ENCODE measurements at places on chromosomes 4 and X.

DNA sequence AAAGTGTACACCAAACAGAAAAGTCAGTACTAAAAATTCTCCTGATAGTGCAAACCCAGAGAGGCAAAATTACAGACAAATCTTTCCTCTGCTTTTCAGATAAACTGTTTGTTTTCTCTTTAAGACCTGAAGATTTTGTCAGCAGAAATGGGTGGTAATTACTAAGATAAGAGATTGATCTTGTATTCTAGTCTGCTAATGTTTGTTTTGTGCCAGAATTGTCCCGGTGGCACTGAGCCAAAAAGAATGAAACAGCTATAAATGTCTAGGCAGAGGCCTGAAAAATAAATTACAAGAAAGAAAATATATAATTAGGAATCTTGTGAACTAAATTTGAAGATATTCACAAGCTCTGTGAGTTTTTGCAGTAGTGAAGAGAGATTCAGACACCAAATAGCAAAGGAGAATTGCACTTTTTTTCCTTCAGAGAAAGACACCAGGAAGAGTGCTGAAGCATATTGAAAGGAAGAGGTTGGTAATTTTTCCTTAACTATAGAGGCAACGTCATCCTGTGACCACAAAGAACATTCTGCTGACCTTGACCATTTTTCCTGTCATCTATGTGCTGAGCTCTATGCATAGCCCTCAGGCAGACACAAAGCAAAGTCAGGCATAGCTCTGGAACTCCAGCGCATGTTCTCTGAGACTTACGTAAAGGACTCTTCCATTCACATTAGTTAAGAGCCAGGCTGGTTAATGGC is 314.5 kb upstream of the RASGEF1B start:
- no peak for DNase-seq

- peak; percentile 25 for DNase-seq
These were observed 63.4 kb downstream of the NUDT10 start for GRCh38 chrX:51395810-51396728.

GRCh38 chr4:158193171-158193749 is 17.0 kb upstream of the TMEM144 start:
- DNase-seq = no peak

- DNase-seq = no peak
These were observed 43.1 kb upstream of the LSM6 start for GRCh38 chr4:146132445-146132844.

GRCh38 chr4:38752372-38752940 is 30.3 kb downstream of the TLR10 start:
- no peak for DNase-seq

DNA sequence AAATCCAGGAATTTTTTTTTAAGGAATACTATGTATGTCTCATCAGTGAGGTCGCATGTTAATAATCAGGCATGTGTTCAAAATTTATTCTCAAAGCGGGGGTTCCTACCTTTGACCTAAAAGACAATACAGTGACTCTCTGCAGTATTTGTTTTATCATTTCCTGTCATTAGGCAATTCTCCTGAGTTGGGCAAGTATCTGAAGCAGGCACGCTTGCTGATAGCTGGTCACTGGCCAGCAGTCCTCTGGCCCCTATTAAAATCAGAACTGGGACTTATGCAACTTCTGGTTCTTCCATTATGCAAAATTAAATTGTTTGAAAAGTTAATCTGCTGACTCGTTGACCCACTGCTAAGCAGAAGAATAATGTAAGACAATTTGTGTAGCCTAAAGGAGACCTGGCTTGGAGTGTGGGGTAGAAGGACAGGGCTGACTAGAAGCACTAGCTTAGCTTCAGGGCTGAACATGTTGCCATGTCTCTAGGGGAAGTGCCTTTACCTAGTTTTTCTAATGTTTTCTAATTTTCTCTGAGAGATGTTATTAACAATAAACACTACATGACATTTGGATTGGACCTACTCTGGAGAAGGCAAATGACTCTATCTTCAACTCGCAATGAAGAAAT is 36.0 kb upstream of the GABRA2 start:
- DNase-seq = no peak

DNA sequence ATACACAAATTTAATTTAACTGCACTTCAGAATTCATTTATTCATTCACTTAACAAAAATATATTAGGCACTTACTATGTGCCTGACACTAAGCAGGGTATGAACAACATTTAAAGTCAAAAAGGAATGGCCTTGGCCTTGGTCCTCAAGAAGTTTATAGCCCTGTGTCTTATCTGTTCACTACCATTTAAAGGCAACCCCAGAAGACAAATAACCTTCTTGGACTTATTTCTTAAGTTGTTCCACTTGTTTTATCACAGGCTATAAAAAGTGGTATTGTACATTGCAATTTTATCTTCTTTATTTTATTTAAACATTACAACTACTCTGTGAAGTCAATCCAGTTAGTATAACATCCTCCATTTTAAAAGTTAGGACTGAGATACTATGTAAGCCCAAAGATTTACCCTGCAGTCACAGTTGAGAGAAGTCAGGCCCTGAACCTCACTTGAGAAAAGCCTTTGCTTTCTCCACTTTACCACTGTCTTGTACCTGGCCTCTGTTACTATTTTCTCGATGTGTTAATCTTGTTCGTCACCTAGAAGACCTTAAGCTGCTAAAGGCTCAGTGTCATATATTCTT is 305.6 kb upstream of the DIPK2B start:
- no peak for DNase-seq

DNA sequence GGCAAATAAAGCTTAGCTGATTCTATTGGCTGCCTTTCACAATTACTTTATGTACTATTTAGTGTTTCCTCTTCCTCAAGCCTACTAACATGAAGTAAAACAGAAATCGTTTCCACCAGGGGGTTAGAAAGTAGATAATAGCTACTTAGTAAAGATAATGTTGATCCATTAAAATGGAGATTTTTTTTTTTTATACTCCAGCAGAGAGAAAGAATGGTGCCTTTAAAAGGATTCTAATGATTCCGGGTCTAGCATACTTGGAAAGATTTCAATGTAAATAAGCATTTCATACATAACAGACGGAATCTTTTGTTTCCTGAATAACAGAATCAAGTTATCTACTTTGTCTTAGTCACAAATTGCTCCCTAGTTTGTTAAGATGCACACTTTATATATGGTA is 37.1 kb downstream of the GK start:
- no peak for DNase-seq

DNA sequence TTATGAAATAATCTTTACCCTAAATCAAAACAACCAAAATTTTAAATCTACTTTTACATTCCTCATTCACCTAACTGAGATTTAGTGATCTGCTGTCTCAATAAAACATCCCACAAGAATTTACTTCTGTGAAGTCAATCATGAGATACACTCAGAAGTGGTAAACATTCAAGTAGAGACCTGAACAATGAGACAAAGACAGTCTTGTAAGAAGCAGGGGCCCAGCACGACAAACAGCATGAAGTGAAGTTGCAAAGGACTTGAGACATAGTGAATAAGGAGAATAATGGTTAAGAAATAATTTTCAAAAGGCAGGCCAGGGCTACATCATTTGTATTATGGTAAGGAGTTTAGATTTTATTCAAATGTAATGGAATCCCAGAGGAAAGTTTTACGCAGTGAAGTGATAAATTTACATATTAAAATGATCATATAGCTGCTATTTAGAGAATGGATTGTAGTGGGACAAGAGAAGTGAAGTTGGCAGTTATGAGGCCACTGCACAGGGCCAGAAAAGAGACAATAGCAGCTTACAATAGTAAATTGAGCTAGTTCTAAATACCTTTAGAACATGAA is 101.9 kb downstream of the MAB21L2 start:
- no peak for DNase-seq

- no peak for DNase-seq
These were observed 95.2 kb downstream of the RPA4 start for GRCh38 chrX:96978906-96979305.

DNA sequence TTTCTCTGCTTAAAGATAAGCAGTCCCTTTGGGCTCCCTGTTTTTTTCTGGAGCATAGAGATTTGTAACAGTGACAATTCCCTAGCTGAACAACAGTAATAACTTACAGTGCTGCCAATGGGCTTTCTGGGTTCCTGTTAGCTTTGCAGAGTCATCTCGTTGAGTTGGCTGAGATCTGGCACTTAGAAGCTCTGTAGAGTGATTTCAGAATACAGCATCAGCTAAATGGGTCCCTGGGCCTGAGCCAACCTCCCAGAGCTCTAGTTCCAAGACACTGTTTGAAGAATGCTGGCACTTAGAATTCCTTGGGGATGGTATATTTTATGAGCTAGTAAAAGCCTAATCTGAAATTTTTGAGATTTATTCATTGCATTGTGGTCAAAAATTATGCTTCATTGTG is 43.5 kb upstream of the SERTM2 start:
- DNase-seq = no peak

- DNase-seq = no peak
These were observed 37.9 kb upstream of the NKAP start for GRCh38 chrX:119981286-119982070.

DNA sequence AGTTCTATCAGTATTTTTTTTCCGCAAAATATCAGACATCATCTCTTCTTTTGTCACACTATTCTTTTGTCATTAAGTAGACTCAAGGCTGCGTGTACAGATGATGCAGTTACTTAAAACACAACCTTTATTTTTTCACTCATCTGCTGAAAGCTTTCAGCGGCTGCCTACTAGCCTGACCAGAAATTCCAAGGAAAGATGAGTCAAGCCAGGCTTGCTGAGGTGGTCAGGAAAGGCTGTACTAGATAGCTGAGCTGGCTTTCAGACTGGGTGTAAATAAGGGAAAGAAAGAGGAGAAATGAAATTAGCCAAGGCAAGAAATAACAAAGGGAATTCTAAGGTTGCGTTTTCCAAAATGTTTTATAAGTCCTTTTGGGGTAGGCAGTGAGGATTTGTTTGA is 17.9 kb downstream of the STK26 start:
- no peak for DNase-seq

DNA sequence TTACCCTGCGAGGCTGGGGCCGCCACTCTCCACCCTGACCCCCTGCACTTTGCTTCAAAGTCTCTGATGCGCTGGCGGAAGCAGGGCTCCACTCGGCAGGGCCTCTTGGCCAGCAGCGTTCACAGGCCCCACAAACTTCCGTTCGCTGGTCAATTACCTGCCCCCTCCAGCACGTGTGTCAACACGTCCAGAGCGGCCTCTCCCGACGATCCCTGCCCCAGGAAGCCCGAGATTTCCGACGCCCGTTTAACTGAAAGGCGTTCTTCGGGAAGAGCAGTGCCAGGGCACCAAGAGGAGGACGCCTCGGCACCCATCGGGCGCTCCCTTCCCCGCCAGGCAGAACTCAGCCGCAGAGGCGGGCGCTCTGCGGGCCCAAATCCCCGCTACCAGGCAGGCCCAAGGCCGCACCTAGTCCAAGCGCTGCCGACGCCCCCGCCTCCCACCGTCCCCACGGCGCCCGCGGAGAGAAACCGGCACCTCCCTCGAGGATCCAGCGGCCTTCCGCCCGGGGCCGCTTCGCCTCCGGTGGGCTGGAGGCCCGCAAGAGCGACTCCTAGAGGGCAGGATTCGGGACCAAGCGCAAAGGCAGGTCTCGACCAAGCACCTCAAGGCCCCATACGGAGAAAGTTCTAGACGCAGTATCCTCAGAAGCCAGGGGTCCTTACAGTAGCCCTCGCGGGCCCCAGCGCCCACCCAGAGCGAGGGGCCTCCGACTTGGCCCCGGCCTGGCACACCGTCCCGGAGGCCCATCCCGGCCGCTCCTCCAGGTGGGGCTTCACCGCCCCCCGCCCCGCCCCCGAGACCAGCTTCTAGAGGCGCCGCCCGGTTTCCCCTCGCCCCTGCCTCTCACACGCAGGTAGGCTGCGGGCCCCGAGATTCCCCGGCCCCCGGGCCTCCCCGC is 586 bp downstream of the BCAP31 start:
- no peak for DNase-seq

DNA sequence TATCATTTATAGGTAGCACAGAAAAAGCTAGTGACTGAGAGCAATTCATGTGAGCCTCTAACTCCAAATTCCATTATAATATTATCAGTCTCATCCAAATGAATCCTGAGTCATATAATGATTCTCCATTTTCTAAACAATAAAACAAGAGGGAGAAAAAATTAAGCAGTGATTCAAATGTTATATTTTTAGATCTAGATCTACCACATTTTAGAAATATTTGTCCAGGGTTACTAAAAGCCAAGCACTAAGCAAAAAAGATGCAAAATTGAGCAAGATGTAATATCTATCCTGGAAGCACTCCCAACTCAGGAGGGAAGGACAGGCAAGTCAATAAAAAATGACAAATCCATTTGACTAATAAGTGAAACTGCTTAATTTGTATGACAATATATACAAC is 172.8 kb downstream of the FBXW7 start:
- no peak for DNase-seq

DNA sequence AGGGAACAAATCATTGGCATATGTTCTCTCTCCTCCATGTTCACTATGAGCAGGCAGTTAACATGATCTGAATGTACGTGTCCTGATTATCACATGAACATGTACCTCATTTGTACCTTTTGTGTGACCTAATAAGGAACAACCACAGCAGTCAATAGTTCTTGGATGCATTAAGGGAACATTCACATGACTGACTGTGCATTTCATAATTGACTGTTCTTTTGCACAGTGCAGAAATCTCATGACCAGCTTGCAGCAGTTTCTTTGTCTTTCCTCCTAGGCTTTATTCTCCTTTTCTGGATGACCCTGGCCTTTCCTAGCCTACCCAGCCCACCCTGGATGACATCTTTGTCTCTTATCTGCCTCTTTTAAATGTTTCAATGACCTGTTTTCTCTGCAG is 56.6 kb upstream of the TEX13A start:
- no peak for DNase-seq

GRCh38 chr4:113953888-113954287 is 25.6 kb downstream of the ARSJ start:
- no peak for DNase-seq

DNA sequence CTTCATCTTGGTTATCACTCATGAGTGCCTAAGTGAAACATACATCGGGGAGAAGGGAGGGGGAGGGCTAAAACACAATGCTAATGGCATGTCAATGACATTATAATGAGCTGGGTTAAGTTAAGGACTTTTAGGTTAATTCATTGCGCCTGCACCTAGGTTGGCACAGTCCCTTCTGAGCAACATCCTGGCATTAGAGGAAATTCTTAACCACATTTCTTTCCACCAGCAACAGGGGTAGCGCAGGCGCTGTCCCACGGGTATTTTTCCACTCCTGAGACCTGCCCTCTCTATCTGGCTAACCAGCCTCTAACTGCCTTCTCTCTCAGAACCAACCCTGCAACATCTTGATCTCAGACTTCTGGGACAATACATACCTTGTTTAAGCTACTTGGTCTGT is 39.0 kb upstream of the PROM1 start:
- DNase-seq = no peak

Measured in caudate nucleus (tissue), 63 donors.